Bronchial epithelial cell (primary cell): ENCODE measurements at places on chromosomes 5 and 9. TPM values are rescaled to one million over a fixed set of nuclear protein-coding genes. Genes with fewer than 3 reads are reported as not detected.
A peak's percentile ranks its signal among the peaks of the same experiment; 100 is the strongest.

Gene PLAA
- total RNA-seq: 24.2 and 27.6 TPM in 2 replicates

DNA sequence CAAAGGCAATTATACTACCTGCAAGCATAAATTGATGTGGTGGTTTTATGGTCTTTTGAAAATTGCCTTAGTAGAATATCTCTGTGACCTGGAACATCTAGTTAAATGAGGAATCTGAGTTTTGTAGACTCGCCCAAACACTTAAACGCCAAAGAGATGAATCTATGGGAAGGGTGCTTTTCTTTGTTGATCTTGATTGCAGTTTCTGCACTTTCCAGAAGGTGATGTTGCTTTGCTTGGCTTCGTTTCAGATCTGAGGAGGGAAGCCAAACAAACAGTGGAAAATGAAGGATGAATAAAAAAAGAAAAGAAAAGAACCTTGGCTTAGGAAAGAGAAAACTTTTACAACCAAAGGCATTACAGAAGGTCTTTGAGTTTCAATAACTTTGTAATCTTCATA is 1021.2 kb downstream of the NR2F1-AS1 start:
- DNase-seq: peak; percentile 26

GRCh38 chr9:108382310-108382709 is 473.5 kb downstream of the ACTL7B start:
- no peak for DNase-seq

- peak; percentile 9 for DNase-seq
Measured at GRCh38 chr5:102314328-102314727, 18.2 kb upstream of the SLCO4C1 start.

DNA sequence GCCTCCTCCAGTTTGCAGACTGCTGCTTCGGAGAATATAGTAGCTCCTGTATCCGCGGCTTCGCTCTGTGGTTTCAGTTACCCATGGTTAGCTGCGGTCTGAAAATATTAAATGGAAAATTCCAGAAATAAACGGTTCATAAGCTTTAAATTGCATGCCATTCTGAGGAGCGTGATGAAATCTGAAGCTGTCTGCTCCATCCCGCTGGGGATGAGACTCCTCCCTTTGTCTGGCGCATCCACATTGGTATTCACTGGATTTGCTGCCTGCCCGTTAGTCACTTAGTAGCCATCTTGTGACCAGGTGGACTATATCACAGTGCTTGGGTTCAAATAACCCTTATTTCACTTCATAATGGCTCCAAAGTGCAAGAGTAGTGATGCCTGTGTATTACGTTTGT is 36.3 kb downstream of the MSX2 start:
- DNase-seq: no peak

DNA sequence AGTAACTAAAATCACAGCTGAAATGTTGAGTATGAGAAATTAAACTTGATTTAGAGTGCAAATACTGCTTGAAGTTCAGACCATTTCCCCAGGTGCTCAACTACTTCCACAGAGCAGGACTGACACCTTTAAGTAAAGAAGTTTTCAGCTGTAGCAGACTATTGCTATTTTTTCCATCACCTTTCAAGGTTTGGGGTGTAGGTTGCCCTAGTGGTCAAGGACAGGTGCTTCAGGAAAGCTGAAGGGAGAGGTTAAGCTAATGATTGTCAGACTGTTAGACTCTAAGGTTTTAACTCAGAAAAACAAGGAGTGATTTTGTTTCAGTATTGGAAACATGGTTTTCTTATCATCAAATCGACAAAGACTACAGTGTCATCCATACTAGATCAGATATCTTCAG is 162.1 kb downstream of the CCDC192 start:
- no peak for DNase-seq

DNA sequence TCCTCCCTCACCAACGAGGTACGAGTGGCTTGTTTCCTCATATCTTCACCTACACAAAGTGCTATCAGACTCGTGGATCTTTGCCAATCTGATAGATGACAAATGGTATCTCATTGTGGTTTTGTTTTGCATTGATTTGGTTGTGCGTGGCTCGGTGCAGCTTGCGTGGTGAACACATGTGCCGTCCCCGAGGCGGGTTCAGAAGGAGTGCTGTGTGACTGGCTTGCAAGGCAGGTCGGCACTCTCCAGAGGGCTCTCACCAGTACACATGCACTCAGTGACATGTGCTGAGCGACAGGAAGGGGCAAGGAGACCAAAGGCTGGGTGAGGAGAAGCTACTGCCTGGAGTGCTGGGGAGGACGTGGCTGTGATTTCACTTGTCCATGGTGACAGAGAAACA is 95.3 kb upstream of the PITX1 start:
- DNase-seq: peak; percentile 30

GRCh38 chr5:32165597-32165996 is 8.5 kb downstream of the GOLPH3 start:
- DNase-seq: no peak
